Endothelial cell (in vitro differentiated cells): ENCODE measurements at places on chromosomes 3 and 15. TPM values are rescaled to one million over a fixed set of nuclear protein-coding genes. Genes with fewer than 3 reads are reported as not detected.

The TAGLN3 gene
- 0.72 TPM for total RNA-seq

The TRIM42 gene
- total RNA-seq: not detected

The CYP1A1 gene
- total RNA-seq: 7.0 TPM

The ZNF80 gene
- not detected for total RNA-seq

The GRIP2 gene
- 6.6 TPM for total RNA-seq

The EFCAB12 gene
- 0.21 TPM for total RNA-seq

The AHSG gene
- not detected for total RNA-seq

The SPESP1 gene
- total RNA-seq: not detected

The MGLL gene
- 0.97 TPM for total RNA-seq

The VILL gene
- 13.7 TPM for total RNA-seq

The TTC23 gene
- total RNA-seq: 24.3 TPM

The CCDC71 gene
- total RNA-seq: 24.8 TPM

The CPA3 gene
- total RNA-seq: not detected

The P3H2 gene
- total RNA-seq: 1.5 TPM

The GP9 gene
- total RNA-seq: 1.5 TPM

The LMAN1L gene
- total RNA-seq: not detected

The CCDC80 gene
- total RNA-seq: 3.7 TPM

The CLRN1 gene
- total RNA-seq: not detected

The RTP2 gene
- total RNA-seq: not detected

The IL20RB gene
- 2.9 TPM for total RNA-seq

The TMEM207 gene
- not detected for total RNA-seq

The CCDC54 gene
- not detected for total RNA-seq

The GP5 gene
- total RNA-seq: 0.23 TPM

The TMEM108 gene
- total RNA-seq: 14.2 TPM

The C3orf85 gene
- total RNA-seq: not detected

The SPRED1 gene
- total RNA-seq: 29.3 TPM

The MCCC1 gene
- total RNA-seq: 19.8 TPM
